GM23248 (cell line): ENCODE measurements at places on chromosomes 3 and 15. TPM values are rescaled to one million over a fixed set of nuclear protein-coding genes. Genes with fewer than 3 reads are reported as not detected.
A peak's percentile ranks its signal among the peaks of the same experiment; 100 is the strongest.

GRCh38 chr3:170712336-170712735, 126.5 kb upstream of the SLC7A14 start:
- peak; percentile 13 for DNase-seq

- no peak for DNase-seq
These were observed 6.3 kb downstream of the ATP13A4 start for GRCh38 chr3:193548406-193548805.

- DNase-seq: no peak
These were observed 283.2 kb downstream of the EPHB1 start for GRCh38 chr3:135078283-135078682.

GRCh38 chr3:3366386-3366785, 186.9 kb upstream of the CRBN start:
- DNase-seq: no peak

GRCh38 chr3:152969557-152970300, 134.8 kb downstream of the P2RY1 start:
- peak; percentile 83 for DNase-seq

- no peak for DNase-seq
These were observed 105.8 kb upstream of the CTNNB1 start for GRCh38 chr3:41093476-41093875.

- DNase-seq: peak; percentile 44
These were observed 337.2 kb upstream of the DNAJC19 start for GRCh38 chr3:181326637-181327223.

- no peak for DNase-seq
These were observed 313.4 kb downstream of the BCHE start for GRCh38 chr3:165523801-165524200.

- peak; percentile 70 for DNase-seq
These were observed 436 bp downstream of the ADPGK start for GRCh38 chr15:72783004-72783639.

DNA sequence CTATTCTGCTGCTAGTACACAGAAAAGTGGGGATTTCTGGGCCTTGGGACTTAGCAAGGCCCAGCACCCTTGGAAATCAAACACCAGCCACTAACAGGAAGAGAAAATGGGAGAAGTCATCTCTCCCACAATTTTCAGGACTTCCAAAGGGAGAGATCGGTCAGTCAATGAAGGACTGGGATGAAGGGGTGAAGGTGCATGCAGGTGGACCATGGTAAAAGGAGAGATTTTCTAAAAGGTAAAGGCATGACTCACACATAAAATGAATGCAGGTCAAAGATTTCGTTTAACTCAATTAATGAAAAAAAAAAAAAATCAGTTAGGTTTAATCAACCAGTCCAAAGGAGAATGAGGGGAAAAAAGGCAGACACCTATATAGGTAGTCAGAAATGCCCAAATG, 176.4 kb upstream of the PROK2 start:
- DNase-seq: no peak

The INSYN1 gene
- 8.1 and 10.4 TPM in 2 replicates for total RNA-seq

The B2M gene
- 1,965 and 2,442 TPM in 2 replicates for total RNA-seq

DNA sequence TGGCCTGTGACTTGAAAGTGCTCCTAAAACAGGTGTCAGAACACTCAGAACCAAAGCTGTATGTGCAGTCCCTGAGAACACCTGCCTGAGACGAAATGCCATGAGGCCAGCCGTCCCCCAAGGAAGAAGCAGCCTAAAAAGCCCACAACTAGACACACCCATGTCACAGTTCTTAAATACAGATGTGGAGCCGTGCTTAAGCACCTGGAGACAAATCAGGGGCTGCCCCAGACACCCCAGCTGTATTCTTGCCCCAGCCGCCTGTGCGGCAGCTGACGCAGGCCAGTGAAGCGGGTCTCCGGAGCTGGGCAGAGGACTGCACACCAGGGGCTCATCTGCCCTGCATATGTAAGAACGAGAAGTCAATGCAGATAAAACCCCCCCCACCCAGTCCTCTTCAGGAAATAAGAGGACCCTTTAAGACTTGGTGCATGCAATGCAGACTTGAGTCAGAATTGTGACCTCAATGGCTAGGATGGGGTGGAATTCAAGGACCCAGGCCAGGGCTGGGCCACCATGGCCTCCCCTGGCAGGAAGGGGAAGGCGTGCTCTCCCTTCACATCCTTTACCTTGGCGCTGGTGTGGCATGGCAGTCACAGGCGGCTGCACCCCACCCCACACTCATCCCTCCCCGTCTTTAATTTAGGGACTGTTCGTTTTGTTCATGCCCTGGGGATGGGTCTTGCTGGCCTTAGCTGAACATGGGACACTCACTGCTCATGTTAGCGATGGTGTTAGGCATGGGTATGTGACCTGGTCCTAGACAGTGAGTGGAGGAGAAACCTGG, 27.7 kb upstream of the PLXNA1 start:
- DNase-seq: no peak

DNA sequence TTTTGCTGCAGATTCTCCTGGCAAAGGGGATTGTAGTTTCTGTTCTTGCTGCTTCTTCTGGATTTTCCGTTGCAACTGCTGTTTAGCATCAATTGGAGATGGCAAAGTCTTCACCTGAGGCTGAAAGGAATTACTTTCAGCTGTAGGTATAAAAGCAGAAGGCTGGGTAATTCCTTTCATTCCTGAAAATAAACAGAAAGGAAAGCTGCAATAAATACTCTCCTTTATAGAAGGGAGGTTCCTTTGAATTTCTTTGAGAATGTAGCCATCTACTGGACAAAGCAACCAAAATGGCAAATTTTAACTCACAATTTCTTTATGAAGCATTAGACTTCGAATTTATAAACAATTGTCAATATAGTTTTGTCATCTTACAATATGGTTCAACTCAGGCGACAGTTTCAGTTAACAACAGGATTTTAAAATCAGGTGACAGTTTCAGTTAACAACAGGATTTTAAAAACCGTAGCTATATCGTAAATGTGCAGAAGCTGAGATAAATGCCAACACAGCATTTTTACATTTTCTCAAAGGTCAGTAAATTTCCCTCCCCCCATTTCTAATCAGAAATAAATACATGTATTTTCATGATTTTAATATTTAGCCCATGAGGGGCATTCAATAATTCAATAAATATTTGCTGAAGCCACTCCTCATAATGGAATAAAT, 104.9 kb upstream of the NEDD4 start:
- peak; percentile 21 for DNase-seq

The HLTF gene
- total RNA-seq: 20.6 and 25.0 TPM in 2 replicates

The NEK4 gene
- 15.8 and 17.6 TPM in 2 replicates for total RNA-seq

DNA sequence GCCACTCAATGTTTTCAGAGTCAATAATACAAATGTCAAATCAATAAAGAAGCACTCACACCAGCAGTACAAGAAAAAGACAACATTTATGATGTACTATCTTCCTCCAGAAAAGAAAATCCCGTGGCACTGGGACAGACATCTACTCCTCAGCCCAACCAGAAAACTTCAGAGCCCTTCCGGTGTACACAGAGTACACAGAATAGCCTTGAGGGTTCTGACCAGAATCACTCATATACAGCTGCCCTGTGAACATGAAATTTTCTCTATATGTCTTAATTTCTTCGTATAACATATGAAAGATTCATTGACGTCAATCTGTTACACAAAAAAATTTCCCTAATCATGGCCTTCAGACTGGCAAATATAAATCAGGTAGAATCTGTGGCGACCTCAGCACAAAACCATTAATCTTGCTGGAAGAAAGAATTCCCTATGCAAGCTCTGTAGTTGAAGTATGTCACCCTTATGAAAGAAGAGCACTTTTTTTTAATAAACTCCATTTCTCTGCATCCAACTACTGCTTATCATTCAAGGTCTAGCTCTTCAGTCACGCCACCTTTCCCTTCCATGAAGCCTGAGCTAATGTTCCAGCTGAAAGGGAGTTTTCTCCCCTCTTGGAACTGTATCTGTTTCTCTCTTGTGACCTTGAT, 53.8 kb upstream of the PLAAT1 start:
- no peak for DNase-seq

GRCh38 chr3:170511371-170511770, 74.5 kb downstream of the SLC7A14 start:
- no peak for DNase-seq

GRCh38 chr15:64611085-64611725, 150.8 kb downstream of the ZNF609 start:
- DNase-seq: no peak

The ECE2 gene
- total RNA-seq: not detected in 2 replicates

GRCh38 chr3:61876797-61877196, 315.4 kb downstream of the PTPRG start:
- peak; percentile 76 for DNase-seq

The DNASE1L3 gene
- total RNA-seq: not detected in 2 replicates

The PLS1 gene
- 0.13 and 0.54 TPM in 2 replicates for total RNA-seq

DNA sequence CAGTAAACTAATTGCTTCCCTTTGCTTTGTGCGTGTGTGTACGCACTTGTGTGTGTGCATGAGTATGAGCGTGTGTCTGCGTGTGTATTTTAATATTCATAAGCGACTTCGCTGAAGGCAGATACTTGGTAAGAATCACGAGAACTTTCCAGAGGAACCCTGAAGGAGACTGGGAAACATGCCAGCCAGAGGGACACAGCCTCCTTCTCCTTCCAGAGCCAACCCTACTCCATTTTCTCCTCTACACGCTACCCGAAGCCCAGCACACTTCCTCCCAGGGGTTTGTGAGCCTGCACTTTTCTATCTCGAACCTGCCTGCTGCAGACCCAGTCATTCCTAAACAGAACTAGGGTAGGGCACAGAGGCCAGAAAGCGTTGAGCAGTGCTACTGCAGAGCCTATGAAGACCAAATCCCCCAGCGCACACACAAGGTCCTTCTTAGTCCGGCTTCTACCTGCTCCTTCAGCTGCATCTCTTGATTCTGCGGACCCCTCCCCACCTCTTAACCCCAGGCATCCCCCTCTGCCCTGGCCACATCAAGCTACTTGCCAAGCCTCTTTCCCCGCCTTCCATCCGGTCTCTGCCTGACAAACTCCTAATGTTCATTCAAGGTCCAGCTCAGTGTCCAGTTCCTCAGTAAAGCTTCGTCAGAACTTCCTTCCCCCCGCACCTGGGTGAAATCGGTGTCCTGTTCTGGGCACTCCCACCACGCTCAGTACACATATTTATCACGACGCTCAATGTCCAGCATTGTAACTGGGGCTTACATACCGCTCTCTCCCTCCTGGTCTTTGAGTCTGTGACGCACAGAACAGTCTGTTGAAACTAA, 191.8 kb downstream of the FAM43A start:
- peak; percentile 33 for DNase-seq

DNA sequence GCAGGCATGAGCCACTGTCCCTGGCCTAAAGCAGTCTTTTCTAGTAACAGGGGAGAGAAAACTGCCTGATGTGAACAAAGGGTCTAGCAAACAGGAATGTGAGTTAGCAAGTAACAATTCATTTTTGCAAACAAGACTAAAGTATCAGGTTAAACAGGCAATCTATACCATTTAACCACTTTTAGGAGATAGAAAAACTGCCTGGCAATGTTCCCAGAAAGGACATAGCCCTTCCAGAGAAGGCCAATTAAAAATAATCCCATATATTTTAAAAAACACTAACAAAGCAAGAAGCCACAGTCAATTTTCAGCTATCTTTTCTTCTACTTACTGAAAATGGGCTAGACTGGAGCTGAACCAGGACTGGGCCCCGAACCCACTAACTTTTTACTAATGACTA, 6.3 kb downstream of the RBSN start:
- no peak for DNase-seq

GRCh38 chr15:21260966-21261395, 179.3 kb downstream of the POTEB3 start:
- DNase-seq: no peak

The SLC12A8 gene
- 7.8 and 12.0 TPM in 2 replicates for total RNA-seq

DNA sequence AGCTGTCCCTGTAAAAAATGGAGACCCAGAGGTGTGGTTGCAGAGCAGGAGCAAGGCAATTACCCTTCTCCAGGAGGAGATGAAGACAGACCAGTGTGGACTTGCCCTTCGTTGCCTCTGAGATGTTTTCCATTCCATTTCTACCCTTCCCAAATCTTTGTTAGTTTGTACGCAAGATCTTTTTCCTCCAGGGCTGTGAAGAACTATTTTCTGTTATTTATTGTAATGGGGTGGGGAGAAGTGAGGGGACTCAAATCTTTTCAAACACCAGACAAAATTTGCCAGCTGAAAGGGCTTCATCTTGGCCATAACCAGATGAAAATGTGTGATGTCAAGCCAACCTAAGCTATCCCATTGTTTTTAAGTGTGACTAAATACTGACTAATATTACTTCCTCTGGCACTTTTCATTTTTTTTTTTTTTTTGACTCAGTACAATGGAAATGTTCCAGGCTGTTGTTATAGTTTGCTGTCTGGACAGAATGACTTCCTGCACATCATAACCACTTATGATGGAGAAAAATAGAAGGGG, 271.3 kb upstream of the TPRG1 start:
- peak; percentile 94 for DNase-seq

DNA sequence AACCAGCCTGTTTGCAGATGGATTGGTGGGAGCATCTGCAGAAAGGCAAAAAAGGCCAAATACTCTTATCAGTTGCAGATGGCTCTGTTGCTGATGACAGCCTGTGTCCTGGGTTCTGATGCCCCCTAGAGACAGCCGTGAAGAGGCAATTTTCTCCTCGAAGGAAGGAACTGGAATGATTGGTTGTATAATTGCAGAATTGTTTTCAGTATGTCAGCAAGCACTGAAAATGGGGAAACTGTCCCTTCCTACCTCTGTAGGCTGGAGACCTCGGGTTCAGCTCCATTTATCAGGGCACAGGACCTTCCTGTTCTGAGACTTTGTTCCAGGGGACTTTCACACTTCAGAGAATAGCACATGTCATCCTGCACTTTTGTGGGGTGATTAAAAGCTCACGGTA, 103.0 kb downstream of the PGPEP1L start:
- peak; percentile 66 for DNase-seq

GRCh38 chr15:58135511-58136174, 2.5 kb upstream of the AQP9 start:
- DNase-seq: no peak

GRCh38 chr15:59111251-59111650, 6.3 kb downstream of the CCNB2 start:
- no peak for DNase-seq

DNA sequence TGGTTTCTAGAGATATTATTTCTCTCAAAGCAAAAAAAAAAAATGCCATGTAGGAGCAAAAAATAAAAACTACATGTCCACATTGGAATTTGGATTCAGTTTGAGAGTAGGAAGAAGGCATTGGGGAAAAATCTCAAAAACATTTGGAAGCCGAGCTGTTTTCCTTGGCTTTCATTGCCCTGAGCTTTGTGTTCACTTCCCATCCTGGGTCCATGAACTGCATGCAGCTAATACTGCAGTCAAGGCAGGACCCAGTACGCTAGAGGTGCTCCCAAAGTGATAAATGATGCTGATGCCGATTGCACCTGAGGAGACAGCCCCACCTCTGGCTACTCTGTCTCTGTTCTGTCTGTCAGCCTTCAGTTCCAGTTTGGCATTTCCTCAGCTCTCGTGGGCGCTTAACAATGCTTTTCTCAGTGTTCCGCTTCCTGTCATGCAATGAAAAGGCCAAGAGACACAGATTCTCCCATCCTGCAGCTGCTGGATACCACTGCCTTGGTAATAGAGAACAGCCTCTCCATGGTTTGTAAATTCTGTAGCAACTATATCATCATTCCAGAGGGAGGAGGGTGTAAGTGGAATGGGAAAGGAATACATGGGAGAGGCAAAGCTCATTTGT, 181.8 kb downstream of the RYR3 start:
- no peak for DNase-seq

The UROC1 gene
- total RNA-seq: not detected in 2 replicates
